B cell (primary cell): ENCODE measurements at places on chromosomes 6 and 20. TPM values are rescaled to one million over a fixed set of nuclear protein-coding genes. Genes with fewer than 3 reads are reported as not detected.

Gene TMEM14A
- 5.9 and 9.5 TPM in 2 replicates for total RNA-seq

Gene DNMT3B
- 0.36 and 0.47 TPM in 2 replicates for total RNA-seq

Gene NKAPL
- 0.52 and 0.66 TPM in 2 replicates for total RNA-seq

Gene ZMYND8
- total RNA-seq = 67.2 and 71.6 TPM in 2 replicates

Gene LKAAEAR1
- total RNA-seq = 1.8 and 1.9 TPM in 2 replicates

Gene AIF1
- 1.3 and 1.5 TPM in 2 replicates for total RNA-seq

Gene SIGLEC1
- total RNA-seq = 0.15 TPM in 2 replicates

Gene SLC24A3
- total RNA-seq = not detected in 2 replicates

Gene NOX3
- not detected in 2 replicates for total RNA-seq

Gene ZBTB24
- 31.4 and 32.9 TPM in 2 replicates for total RNA-seq

DNA sequence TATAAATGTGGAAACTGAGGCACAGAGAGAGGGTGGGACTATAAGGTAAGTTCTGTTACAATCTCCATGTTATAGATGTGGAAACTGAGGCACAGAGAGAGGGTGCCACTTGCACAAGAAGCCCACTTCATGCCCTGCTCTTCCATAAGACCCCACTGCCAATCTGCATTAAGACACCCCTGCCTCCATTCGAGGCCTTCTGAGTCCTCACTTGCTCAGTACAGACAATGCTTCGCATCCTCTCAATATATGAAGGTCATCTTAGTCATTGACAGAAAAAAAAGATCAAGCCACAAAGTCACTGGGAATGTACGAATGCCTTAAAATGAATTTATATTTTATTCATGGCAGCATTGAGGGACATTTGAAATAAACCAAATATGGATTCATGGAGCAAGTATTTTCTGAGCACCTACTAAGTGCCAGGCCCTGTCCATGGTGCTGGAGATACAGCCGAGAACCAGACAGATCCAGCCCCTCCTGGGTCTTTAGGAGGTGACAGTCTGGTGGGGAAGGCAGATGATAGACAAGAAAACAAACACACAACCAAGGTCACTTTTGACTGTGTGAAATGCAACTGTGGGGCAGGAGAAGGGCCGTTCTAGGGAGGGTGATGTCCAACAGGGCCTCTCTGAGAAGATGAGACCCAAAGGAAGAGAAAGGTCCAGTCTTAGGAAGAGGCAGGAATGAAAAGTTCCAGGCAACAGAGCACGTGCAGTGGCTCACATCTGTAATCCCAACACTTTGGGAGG lies 92.5 kb upstream of the PTPN1 start:
- no peaks in the 10 kb centered on the region for H3K36me3 ChIP-seq
- H3K4me1 ChIP-seq = no peaks in the 10 kb centered on the region
- peaks cover 5% of the 10 kb centered on the region for H3K27me3 ChIP-seq

GRCh38 chr20:32583581-32584070 lies 1.5 kb downstream of the NOL4L start:
- H3K27me3 ChIP-seq = no peaks in the 10 kb centered on the region
- peaks cover 29% of the 10 kb centered on the region for H3K4me1 ChIP-seq
- H3K36me3 ChIP-seq = no peaks in the 10 kb centered on the region
- no peak overlapping the region for H3K27ac ChIP-seq
- peak; percentile 22 for DNase-seq

- H3K27ac ChIP-seq = no peak overlapping the region
- no peaks in the 10 kb centered on the region for H3K27me3 ChIP-seq
Measured at GRCh38 chr6:25218346-25218745, 60.8 kb upstream of the CARMIL1 start.

GRCh38 chr6:139801571-139802321 lies 427.3 kb upstream of the CITED2 start:
- no peaks in the 10 kb centered on the region for H3K27me3 ChIP-seq
- H3K36me3 ChIP-seq = no peaks in the 10 kb centered on the region

GRCh38 chr20:44954211-44954610 lies 6.0 kb downstream of the TOMM34 start:
- peaks cover 6% of the 10 kb centered on the region for H3K36me3 ChIP-seq
- no peaks in the 10 kb centered on the region for H3K27me3 ChIP-seq
- H3K4me1 ChIP-seq = peaks cover 45% of the 10 kb centered on the region
- no peak overlapping the region for H3K27ac ChIP-seq
- DNase-seq = no peak
- H3K4me3 ChIP-seq = no peak overlapping the region

DNA sequence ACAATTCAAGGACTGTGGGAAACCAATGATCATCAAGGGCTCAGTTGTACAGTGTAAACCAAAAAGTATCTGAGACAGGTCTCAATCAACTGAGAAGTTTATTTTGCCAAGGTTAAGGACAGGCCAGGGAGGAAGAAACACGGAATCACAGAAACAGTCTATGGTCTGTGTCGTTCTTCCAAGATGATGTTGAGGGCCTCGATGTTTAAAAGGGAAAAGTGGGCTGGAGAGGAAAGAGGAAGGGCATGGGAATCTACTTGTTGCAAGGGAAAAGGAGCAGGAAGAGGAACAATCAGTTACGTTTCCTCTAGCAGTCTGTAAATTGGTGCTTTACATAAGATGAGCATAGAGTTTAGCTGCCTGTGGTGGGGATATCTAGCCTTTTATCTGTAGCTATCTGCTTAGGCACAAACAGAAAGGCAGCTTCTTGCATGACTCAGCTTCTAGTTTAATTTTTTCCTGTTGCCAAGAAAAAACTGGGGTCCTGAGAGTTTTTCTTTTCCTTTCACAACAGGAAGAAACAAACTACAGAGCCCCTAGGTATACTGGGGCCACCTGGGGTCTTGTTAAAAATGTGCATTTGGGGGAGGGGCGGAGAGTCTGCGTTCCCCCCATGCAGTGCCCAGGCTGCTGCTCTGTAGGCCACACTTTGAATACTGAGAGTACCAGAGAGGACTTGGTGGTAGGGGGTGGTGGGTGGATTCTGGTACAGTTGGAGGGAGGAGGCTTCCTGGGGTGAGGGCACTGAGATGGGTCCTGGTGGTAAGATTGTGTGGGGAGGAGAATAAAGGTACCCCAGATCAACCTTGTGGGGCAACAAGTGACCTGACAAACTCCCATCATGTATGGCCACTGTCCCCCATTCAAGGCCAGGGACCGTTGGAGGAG lies 35.3 kb upstream of the EZR start:
- H3K36me3 ChIP-seq = no peaks in the 10 kb centered on the region
- peak; percentile 60 for DNase-seq
- H3K4me3 ChIP-seq = peak overlapping the region; percentile 20
- H3K4me1 ChIP-seq = peaks cover 85% of the 10 kb centered on the region
- no peaks in the 10 kb centered on the region for H3K27me3 ChIP-seq

GRCh38 chr6:31125162-31125561 lies 4.9 kb upstream of the CDSN start:
- H3K36me3 ChIP-seq = no peaks in the 10 kb centered on the region
- DNase-seq = no peak
- H3K4me1 ChIP-seq = peaks cover 3% of the 10 kb centered on the region
- H3K27ac ChIP-seq = no peak overlapping the region
- H3K4me3 ChIP-seq = no peak overlapping the region
- H3K27me3 ChIP-seq = no peaks in the 10 kb centered on the region

DNA sequence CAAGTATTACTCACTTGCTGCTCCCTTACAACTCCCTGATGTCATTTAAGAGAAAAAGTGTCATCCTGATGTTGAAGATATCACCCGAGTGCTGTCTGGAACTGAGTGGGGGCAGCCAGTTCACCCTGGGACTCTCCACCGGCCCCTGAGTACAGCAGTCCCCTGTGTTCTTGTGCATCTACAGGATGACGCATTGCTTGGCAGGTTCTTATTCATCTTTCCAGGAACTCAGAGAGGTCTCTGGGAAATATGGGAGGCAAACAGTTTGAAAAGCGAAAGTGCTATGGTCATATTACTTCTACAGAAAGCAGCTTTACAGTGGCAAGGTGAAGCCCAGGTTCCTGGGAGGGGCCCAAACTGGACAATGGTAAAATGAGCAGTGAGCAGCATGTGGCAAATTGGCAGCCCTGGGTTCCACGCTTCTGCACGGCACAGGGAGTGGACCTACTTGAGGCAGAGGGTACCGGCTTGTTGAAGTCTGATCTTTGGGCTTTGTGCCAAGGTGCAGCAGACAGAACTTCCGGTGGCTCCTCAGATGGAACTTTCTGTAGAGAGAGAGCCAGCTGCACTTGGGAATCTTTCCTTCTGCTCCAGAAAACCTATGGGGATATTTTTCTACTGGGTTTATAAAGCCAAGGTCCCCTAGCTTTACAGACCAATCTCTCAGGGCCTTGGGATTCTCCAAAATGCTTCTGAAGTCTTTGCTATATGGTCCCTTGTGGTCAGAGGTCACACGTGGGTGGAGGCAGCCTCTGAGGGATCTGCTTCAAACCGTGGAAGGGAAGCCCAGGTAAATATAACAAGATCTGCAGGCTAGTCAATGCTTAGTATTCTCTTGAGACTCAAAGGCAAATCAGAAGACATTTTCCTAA lies 128.3 kb downstream of the MAP3K7 start:
- H3K27me3 ChIP-seq = no peaks in the 10 kb centered on the region
- H3K4me3 ChIP-seq = no peak overlapping the region
- no peaks in the 10 kb centered on the region for H3K36me3 ChIP-seq
- no peak for DNase-seq

GRCh38 chr6:29980511-29980910 lies 38.2 kb downstream of the HLA-A start:
- H3K4me1 ChIP-seq = peaks cover 19% of the 10 kb centered on the region
- H3K27ac ChIP-seq = no peak overlapping the region
- H3K27me3 ChIP-seq = no peaks in the 10 kb centered on the region
- H3K36me3 ChIP-seq = no peaks in the 10 kb centered on the region
- no peak for DNase-seq

- no peaks in the 10 kb centered on the region for H3K36me3 ChIP-seq
- H3K27me3 ChIP-seq = peaks cover 31% of the 10 kb centered on the region
- no peak for DNase-seq
- H3K4me1 ChIP-seq = peaks cover 8% of the 10 kb centered on the region
- no peak overlapping the region for H3K27ac ChIP-seq
Measured at GRCh38 chr6:28673417-28673786, 147.7 kb downstream of the GPX5 start.

GRCh38 chr6:3239110-3239830 lies 11.8 kb upstream of the TUBB2B start:
- H3K27me3 ChIP-seq = peaks cover 4% of the 10 kb centered on the region
- H3K36me3 ChIP-seq = no peaks in the 10 kb centered on the region
- H3K4me3 ChIP-seq = no peak overlapping the region
- no peak for DNase-seq

- H3K27me3 ChIP-seq = peaks cover 28% of the 10 kb centered on the region
- no peaks in the 10 kb centered on the region for H3K4me1 ChIP-seq
- no peak overlapping the region for H3K4me3 ChIP-seq
- no peak for DNase-seq
Measured at GRCh38 chr20:998231-998830, 3.8 kb downstream of the RSPO4 start.

DNA sequence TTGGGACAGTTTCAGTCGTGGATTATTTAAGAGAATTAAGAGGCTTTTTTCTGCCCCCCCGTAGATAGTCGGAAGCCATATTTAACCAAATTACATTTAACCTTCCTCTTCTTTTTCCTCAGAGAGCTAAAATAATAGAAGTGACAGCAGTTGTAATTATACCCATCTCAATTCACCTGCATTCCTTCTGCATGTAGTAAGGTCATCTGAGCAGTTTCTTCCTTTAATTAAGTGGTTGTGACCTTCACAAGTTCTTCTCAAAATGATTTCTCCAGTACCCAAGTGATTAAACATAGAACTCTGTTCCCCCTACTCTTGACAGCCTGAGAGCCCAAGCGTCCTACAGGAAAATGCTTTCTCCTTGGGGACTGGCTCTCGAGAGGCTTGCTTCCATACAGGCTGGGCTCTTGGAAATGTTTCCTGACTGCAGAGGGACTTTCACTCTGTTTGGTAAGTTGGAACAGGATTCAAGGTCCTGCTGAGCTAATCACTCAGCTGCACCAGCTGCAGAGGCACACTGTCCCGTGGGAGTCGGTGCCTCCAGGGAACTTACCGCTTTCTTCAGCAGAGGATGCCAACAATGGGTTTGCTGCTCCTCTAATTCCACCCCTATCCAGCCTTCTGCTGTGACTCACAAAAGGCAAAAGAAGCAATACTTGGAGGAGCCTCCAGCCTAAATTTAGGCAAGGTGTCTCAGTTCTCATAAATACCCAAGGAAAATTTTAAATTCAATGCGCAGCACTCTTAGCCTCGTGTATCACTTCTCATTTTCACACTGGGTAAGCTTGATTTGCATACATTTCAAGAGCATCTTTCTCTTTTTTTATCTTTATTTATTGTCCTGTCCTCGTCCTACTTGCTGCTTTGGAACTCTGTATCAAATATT lies 414.9 kb downstream of the KIF16B start:
- peak; percentile 71 for DNase-seq
- peaks cover 38% of the 10 kb centered on the region for H3K4me1 ChIP-seq
- no peaks in the 10 kb centered on the region for H3K36me3 ChIP-seq
- H3K27ac ChIP-seq = peak overlapping the region; percentile 78
- no peaks in the 10 kb centered on the region for H3K27me3 ChIP-seq

DNA sequence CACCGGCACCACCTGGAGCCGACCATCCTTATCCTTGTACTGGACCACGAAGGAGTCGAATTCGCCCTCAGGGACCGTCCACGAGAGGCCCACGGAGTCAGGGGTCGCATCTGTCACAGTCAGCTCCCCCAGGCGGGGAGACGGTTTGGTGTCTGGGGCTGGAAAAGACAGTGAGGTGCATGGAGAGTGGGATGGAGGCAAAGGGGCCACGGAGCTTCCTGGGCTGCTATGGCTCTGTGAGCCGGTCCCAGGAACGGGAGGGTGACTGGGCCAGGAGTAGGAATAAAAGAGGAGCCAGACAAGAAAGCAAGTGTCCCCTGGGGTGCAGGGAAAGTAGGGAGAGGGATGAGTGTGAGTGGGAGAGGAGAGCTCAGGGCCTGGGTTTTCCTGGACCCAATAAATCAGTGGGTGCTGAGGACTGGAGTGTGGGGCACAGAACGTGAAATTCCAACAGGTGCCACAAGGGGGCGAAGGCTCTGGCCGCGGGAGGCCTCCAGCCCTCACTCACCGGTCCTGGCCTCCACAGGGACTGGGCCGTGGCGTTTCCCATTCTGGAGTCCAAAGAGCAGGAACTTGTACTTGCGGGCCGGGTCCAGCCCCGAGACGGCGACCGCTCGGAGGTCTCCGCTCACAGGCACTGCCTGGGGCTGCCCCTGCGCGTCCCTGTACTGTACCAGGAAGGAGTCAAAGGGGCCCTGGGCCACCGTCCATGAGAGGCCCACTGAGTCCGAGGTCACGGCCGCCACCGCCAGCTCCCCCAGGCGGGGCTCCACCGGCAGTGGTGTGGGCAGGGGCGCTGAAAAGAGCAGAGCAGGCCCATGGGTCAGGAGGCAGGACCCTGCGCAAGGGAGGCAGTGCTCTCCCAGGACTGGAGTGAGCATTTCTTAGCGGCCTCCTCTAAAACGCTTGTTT lies 9.9 kb downstream of the CYP21A2 start:
- no peak overlapping the region for H3K4me3 ChIP-seq
- H3K27me3 ChIP-seq = no peaks in the 10 kb centered on the region
- no peaks in the 10 kb centered on the region for H3K36me3 ChIP-seq
- H3K27ac ChIP-seq = no peak overlapping the region

GRCh38 chr6:137852346-137852745 lies 14.7 kb upstream of the TNFAIP3 start:
- H3K27me3 ChIP-seq = no peaks in the 10 kb centered on the region
- DNase-seq = no peak
- peaks cover under 1% of the 10 kb centered on the region for H3K36me3 ChIP-seq
- H3K27ac ChIP-seq = no peak overlapping the region
- no peak overlapping the region for H3K4me3 ChIP-seq
- peaks cover 1% of the 10 kb centered on the region for H3K4me1 ChIP-seq
